ENCODE measurements at places on chromosomes 11 and 22.

DNA sequence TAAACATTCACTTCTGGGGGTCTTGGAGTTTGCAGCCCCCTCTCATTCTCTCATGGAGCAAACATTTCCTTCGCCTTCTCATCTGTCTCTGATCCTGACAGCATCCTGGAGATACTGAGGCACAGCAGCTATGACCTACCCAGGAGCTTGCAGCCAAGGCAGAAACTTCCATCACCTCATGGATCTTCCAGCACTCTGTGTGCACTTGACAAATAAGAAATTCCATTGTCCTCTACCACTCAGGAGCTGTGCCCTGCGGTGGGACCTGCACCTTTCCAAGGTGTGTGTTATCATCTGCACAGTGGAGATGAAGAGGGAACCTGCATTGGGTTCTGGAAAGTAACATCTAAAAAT is 49.1 kb downstream of the GGTLC2 start:
- DNase-seq: no peak

GRCh38 chr11:113994077-113994954 is 19.4 kb downstream of the HTR3A start:
- no peak for DNase-seq

DNA sequence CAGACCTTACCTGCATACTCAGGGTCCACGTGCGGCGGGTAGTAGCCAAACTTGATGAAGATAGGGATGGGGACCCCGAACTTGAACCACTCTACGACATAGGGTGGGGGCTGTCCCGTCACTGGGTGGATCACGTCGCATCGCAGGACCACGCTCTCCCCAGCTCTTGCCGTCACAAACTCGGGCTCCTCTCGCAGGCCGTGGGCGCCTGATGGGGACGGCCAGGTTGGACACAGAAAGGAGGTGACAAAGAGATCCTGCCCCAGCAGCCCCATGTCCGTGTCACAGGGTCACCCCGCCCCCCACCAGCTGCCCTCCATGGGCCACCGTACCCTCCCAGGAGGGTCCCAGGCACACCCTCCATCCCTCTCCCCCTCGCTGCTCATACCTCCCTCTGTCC is 10.7 kb downstream of the IGSF9B start:
- DNase-seq: no peak

DNA sequence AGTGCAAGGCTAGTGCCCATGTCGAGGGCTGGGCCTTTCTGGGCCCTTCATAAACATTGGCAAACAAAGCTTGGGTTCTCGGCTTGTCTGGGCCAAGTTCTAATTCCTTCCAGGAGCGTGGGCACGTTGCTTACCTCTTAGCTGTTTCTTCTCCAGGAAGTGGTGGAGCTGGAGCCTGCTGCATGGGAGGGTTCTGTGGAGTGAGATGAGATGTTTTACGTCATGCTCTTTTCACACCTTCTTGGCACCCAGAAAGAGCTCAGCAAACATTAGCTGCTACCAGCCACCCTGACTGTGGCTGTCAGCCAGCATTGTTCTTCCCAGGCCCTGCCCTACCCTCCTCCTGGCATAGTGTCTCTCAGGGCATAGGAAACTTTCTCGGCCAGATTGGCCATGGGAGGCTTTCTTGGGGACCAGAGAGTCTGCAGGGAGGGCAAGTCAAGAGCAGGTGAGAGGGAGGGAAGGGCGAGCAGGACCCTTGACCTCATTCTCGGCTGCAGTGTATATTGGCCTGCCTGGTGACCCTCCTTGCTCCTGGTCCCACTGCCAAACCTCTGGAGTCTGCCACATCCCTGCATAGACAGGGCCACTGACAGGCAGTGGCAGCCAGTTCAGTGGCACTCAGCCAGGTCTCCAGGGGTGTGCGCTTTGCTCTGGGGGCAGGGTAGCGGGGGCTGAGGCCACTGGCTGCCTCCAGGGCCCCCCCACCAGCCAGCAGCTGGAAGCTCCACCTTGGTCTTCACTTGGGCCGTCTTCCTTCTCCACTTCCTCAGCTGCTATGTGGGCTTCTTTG is 98.8 kb downstream of the BCR start:
- no peak for DNase-seq

- no peak for DNase-seq
Observed at GRCh38 chr11:85809191-85809590, 1.8 kb downstream of the SYTL2 start.
